ENCODE measurements at places on chromosomes 6 and 20.
A peak's percentile ranks its signal among the peaks of the same experiment; 100 is the strongest.

- peak; percentile 59 for DNase-seq
Measured at GRCh38 chr20:33667676-33668465, 1.1 kb downstream of the ACTL10 start.

DNA sequence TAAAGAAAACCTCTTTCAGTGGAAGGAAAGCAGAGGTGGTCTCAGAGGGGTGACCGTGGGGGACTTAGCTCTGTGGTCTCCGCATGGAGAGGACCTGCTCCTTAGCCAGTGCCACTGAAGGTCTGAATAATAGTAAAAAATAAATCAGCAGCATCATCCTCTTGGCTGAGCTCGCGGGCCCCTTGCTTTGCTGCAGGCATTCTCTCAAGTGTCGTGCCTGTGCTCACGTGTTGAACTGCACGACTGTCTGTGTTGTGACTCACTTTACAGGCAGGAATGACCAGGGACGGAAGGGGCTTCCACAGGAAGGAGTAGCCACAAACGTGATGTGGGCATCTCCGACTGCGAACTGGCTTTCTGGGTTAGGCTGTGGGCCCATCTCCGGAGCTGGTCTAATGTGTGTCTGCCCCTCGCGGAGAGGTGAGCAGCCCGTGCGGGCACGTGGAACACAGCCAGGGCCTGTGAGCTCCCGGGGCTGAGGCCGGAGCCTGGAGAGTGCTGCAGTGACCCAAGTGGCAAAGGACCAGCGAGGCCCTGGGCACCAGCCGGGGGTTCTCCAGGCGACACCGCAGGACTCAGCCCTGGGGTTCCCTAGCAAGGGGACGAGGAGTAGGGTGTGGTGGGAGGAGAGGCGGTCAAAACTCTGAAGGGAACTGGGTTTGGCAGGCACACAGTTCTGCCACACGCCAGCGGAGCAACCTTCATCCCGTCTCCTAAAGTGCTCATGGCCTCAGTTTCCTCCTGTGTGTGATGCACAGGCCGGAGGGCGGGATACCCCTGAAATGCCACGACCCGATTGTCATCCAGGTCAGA, 89.2 kb downstream of the RAMACL start:
- no peak for DNase-seq

- no peak for DNase-seq
Measured at GRCh38 chr6:123802351-123802696, 1.3 kb upstream of the NKAIN2 start.

DNA sequence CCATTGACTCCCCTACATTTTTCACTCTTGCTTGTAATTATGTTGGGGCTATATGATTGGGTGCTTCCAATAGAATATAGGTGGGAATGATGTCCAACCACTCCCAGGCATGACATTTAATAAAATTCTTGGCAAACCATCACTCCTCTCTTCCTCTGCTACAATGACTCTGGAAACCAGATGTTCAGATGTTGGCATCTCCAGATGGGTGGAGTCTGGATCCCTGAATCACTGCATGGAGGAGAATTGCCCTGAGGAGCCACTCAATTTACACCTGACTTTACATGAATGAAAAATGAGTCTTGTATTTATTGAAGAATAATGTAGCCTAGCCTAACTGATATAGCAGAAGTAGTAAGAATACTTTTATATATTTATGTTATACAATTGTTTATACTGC, 306.7 kb upstream of the SUPT3H start:
- DNase-seq: peak; percentile 22

DNA sequence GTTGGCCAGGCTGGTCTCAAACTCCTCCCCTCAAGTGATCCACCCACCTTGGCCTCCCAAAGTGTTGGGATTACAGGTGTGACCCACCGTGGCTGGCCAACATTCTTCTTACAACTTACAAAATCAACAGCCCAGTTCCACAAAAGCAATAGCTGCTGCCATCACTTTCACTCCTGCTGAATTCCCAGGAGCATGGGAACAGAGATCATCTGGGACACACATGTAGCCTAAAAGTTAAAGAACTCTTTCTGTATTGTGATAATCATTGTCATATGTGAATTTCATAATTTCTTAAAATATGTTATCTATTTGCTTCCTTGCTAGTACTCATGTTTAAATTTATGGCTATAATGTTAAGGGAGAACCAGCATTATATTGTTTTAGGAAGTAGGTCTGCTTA, 51.7 kb downstream of the NCOA6 start:
- DNase-seq: peak; percentile 82

- peak; percentile 35 for DNase-seq
Measured at GRCh38 chr6:30979141-30979540, 4.4 kb upstream of the MUC21 start.

- DNase-seq: no peak
Measured at GRCh38 chr6:73418081-73418741, 23.6 kb downstream of the DDX43 start.

GRCh38 chr6:144736763-144737162, 451.6 kb downstream of the UTRN start:
- DNase-seq: no peak

- peak; percentile 65 for DNase-seq
Measured at GRCh38 chr6:35363293-35363750, 21.0 kb downstream of the PPARD start.

GRCh38 chr20:5160882-5161281, 34.1 kb downstream of the CDS2 start:
- DNase-seq: no peak

DNA sequence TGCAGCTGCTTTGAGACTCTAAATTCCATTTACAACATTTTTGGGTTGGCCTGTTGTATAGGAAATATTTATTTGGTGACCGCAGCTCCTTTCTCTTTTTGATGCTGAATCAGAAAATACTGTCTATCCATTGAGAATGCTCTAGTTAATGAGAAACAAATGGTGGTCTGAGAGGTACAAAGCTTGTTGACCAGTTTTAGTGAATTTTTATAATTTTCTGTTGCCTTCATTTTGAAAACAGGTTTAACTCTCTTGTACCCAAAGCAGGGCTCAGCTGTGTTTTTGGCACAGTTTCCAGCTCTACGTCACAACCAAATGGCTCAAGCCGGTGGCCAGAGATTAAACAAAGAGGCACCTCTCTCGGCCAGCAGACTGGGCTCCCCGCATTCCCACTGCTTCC, 113.2 kb downstream of the FNDC1 start:
- DNase-seq: peak; percentile 83

GRCh38 chr6:162829013-162829742, 101.4 kb downstream of the PACRG start:
- DNase-seq: no peak

- DNase-seq: no peak
Measured at GRCh38 chr6:30244560-30244959, 31.4 kb upstream of the TRIM26 start.

GRCh38 chr6:88785478-88785877, 177.9 kb downstream of the RNGTT start:
- peak; percentile 15 for DNase-seq

DNA sequence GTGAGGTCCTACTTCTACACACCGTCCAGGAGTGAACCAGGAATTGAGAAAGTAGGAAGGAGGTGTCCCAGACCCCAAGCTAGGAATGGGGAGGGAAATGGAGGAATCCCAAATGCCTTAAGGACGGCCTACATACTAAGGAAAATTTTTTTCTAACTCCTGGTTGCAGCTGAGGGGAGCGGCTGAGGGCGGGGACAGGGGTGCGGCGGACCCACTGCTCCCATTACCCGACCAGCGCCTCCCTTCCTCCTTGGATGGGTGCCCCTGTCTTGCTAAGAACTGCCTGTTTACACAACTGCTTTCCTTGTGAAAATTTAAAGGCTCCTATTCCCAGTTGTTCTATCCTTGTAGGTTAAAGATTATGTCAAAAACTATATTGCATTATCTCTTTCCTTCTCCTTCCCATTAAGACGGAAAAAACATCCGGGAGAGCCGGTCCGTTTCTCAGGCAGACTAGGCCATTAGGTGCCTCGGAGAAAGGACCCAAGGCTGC, 699 bp upstream of the HSPA1B start:
- peak; percentile 92 for DNase-seq

- no peak for DNase-seq
Measured at GRCh38 chr6:47447722-47448121, 29.9 kb upstream of the CD2AP start.

DNA sequence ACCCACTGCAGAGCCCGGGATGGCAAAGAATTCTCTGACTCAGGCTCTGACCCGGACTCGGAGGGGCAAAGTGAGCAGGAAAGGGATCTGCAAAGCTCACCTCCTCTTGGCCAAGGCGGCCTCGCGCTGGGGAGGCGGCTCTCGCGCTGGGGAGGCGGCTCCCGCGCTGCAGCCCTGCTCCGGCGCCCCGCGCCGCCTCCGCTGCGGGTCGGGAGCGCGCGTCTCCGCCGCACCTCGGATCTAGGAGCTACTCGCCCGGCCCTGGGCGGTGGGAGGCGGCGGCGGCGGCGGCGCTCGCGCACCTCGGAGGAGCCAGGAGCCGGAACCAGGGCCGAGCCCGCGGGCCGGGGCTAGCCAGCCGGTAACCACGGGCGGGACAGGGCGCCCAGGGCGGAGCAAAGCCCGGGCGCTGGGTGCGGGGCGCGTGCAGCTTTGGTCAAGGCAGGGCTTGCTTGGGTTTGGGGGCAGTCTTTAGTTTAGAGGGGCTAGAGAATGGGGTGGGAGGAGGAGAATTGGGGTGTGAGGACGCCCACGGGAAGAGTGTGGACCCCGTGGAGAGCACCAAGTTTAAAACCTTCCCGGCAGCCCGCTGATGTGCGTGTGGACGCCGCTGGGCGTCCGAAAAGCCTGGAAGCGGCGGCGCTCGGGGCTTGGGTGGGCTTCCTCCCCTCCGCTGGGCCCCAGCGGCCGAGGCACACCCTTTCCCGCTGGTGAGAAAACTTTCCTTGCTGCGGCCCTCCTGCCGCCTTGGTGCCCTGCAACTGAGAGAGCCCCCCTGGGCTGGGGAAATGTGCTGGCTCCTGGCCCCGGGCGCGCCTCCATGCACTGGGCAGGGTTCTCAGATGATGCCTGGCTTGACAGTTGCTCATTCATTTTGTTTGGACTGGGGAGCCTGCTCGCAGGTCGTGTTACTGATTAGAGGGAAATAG, at the start of gene MRAP2:
Gene MRAP2 (plus strand): TSS at position 250 of the 929 bp plus-strand sequence. CDS start 21,547 bp downstream, outside the sequence.
- peak; percentile 4 for DNase-seq

DNA sequence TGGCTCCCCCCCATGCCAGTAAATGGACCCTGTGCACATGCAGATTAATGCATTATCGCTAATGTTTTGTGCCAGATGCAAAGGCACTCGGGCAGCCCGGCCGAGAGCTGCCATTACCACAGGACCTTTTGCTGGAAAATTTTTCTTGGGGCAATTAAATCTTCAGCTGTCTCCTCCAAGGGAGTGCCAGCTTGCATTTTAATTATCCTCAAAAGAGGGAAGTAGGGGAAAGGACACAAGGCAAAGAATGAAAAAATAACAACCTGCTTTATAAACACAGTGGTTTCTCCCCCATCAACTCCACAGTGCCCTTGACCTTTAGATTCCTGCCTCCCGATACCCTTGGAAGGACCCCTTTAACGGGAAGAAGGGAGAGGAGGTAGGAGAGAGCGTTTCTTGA, 48.2 kb downstream of the PDYN start:
- DNase-seq: no peak

GRCh38 chr6:135403584-135403983, 94.0 kb downstream of the AHI1 start:
- DNase-seq: no peak

DNA sequence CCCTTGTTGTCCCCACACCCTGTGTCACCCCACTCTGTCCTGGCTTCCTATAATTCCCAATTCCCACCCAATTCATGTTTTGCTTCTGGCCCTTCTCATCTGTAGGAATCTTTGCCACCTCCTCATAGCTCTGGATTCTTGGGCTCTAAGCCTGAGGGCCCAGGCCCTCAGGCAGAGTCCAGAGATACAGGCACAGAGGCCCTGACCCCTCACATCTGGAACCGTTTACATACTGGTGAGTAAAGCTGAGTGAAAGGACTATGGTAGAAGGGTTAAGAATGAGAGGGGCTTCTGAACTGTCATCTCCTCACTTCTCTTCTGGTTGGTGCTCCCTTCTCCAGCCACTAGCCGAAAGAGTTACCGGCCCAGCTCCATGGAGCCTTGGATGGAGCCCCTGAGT, 13.6 kb downstream of the PRRC2A start:
- no peak for DNase-seq

DNA sequence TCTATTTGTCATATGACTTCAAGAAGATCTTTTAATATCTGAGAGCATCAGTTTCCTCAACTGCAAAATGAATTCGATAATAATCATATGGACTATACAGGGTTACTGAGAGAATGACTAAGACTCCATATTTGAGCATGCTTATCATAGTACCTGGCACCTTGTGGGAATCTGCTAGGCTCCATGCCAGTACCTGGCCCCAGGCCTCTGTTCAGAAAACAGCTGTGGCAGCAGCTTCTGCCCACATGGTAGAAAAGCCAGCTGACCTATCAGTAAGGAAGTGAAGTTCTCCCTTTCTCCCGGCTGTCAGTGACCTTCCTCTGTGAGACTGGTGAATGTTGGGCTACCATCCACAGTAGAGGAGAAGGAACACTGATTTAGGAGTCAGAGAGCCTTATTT, 574.9 kb upstream of the CHD6 start:
- no peak for DNase-seq

DNA sequence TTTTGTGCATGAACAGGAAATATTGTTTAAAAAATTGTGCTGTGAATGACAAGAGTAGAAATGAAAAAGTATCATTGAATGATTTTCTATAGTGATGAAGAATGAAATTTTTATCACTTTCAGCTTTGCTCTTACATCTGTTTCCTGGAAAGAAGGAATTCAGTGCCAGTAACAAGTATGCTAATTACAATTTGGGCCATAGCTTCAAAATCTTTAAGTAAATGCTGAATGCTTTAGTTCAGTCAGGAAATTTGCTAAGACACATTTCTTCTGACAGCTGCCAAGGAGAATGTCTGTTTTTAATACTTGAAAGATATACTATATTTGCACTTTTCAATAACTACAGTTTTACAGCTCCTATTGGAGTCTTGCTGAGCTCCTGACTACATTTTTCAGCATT, 203.7 kb upstream of the RSPO3 start:
- no peak for DNase-seq

GRCh38 chr6:44606504-44606903, 219.0 kb downstream of the CDC5L start:
- peak; percentile 26 for DNase-seq

DNA sequence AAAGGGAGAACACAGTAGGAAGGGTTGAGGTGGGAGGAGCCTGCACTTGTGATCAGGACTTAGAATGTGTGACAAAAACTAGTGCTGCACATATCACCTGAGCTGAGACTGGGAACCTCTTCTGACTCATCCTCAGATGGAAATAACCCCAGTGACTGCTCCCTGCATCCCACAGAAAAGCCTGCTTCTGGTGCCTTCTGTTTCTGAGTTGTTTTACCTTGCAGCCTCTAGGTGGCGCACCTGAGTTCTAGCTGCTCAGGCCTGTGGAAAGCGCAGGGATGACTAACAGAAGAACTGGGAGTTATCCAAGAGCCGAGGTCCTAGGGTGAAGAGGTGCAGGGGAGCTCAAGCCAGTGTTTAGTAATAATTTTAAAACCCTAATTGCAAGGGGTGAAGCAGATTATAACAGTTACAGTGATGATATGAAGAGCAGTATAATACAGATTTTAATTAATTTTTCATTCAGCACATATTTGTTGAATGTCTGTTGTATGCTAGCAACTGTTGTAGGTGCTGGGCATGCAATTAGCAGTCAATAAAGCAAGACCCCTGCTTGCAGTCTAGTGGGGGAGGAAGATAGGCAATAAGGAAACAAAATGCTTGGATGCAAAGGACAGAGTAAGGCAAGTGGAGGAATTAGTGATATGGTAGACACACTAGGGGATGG, 302.5 kb downstream of the DHX35 start:
- DNase-seq: peak; percentile 79

Data from AG10803 (cell line).